ENCODE measurements at places on chromosomes 11 and 22.

- no peak for DNase-seq
Observed at GRCh38 chr11:1968454-1969002, 21.4 kb downstream of the MRPL23 start.

DNA sequence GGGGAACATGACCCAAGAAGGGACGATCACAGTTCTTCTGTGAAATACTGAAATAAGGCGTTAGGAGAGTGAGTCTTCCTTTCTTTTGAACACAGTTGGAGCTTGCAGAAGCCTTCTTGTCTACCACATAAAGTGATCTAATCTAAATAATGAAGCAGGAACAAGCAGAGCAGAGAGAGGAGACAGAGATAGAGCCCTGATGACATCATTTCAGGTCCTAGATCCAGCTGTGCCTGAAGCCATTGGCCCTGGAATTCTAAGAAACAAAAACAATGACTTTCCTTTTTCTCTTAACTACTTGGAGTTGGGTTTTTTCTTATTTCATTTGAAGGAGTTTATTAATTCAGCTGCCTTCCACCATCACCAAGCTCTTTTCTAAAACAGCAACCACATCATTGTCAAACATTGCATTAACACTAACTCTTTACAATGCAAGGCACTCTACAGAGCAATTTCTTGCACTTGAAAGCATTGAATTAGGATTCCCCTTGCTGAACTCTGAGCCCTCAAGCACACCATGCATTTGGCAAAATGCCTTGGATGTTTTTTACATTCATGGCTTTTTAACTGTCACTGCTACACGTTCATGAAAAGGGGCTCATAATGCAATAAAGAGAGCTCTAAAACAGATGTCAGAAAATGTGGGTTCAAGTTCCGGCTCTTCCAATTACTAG, 117.2 kb upstream of the TIMP3 start:
- no peak for DNase-seq

DNA sequence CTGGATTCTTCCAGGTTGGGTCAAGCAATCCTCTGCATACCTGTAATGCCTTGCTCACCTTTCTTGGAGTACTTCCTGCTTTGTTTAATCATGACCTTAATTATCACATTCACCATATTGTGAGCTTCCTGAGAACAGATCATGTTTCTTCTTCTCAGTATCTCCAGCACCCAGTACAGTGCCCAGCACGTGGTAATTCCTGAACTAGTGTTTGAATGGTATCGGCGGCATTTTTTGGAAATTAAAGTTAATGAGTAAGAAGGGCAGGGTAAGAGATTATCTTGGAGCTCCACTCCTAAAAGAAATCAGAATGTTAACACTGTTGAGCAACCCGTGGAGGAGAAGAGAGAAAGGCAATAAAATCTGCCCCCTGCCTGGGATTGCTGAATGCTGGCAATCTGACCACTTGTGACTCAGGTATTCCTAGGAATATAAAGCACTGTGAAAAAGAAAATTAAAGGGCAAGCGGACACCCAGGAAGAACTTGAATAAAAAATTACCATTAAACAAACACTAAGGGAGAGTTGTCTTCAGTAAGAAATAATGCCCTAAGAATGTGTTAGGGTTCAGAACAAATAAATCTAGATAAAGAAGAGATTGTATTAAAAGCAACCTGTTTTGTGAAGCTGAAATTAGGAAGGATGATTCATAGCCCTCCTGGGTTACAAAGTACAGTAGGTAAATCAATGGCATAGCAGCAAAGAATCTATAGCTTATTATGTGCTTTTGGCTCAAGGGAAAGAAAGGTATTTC, 92.9 kb downstream of the PDHX start:
- peak; percentile 81 for DNase-seq

GRCh38 chr11:131917634-131918384, 547.4 kb downstream of the NTM start:
- no peak for DNase-seq

DNA sequence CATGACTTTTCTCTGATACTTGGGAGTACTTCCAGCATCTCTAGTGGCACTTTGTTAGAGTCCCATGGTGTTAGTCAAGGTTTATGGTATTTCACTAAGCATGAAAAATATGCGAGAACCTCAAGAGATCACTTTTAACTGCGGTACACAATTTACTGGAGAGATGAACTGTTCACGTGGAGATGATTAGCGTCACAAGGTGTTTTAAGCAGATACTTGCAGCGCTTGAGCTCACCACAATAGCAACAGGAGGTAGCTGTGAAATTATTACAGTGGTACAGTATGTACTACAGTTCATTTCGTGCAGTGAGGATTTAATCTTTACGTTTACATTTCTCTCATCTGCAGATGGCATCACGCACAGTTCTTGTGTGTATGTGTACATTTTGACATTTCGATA, 4.5 kb downstream of the PARVA start:
- DNase-seq, result no peak

- peak; percentile 71 for DNase-seq
Observed at GRCh38 chr22:36277482-36278291, 24.8 kb downstream of the APOL1 start.

DNA sequence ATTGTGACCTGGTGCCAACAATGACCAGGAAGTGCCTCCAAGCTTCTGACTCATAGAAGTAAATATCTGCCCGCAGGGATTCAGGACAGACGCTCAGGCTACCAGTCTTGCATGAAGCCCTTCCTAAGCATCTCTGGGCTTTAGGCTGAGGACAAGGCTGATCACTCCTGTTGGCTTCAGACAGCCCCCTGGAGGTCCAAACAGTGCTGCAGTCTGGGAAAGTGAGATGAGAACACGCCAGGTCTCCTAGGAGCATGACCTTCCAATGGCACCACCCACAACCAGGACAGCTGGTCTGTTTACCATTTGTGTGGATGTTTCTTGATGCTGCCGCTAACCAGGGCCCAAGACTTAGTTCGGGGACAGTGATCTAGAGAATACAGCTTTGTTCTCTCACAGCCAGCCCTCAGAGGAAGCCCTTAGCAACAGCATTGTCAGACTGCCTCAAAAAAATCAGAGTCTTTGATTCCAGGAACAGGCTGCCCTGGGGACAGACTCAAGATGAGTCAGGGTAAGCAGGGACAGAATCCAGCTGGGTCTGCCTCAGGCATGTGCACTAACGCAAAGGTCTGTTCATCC, 111.2 kb downstream of the ZNF280B start:
- peak; percentile 56 for DNase-seq

GRCh38 chr22:46738647-46739093, 618 bp upstream of the CERK start:
- peak; percentile 68 for DNase-seq

DNA sequence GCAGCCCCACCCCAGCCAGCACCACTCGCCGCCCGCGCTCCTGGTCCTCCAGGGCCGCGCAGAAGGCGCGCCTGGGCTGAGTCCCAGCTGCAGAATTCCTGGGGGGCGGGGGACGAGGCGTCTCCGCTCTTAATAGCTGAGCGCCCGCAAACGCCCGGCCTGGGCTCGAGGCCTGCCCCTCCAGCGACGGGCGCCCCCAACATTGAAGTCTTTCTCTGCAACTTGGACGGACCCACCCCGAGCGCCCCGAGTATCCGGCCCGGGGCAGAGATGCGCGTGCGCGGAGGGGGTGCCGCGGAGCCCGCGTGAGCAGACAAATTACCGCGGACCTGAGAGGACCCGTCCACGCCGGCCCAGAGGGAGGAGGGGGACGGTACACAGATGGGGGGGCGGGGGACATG, 6.7 kb upstream of the SYT7 start:
- peak; percentile 27 for DNase-seq

DNA sequence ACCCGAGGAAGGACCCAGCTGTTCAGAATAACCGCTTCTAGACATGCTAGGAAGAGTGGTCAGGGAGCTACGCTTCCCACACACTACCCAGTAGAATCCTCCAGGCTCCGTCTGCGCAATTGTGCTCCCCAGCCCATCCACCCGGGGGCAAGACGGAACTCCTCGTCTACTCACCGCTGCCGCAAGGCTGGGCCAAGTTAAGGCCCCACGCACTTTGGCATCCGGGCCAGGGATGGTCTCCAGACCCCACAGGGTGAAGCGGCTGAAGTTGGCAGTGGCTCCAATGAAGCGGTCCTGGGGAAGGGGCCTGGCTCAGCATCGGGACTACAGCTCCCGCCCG, 757 bp downstream of the RNASEH2C start:
- DNase-seq, result peak; percentile 71

GRCh38 chr11:35256296-35256695, 117.3 kb downstream of the CD44 start:
- DNase-seq, result no peak

DNA sequence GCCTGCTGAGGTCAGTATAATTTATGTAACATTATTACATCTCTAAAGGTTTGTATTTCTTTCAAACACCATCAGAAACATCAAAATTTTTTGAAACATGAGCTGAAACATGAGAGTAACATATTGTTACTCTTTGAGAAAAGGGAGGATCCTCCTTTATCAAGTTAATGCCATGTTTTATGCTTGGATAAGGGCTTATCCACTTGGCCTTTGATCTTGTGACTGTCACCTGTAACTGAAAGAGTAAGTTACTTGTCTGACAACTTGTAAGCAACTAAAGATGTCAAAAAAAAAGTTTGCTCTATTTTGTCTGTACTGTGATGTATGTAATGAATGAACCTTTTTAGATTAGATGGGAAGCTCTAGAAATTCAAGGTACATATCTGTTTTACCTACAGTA, 59.6 kb downstream of the FAR1 start:
- no peak for DNase-seq

GRCh38 chr11:104705490-104706190, 192.6 kb downstream of the CASP12 start:
- DNase-seq, result peak; percentile 48

DNA sequence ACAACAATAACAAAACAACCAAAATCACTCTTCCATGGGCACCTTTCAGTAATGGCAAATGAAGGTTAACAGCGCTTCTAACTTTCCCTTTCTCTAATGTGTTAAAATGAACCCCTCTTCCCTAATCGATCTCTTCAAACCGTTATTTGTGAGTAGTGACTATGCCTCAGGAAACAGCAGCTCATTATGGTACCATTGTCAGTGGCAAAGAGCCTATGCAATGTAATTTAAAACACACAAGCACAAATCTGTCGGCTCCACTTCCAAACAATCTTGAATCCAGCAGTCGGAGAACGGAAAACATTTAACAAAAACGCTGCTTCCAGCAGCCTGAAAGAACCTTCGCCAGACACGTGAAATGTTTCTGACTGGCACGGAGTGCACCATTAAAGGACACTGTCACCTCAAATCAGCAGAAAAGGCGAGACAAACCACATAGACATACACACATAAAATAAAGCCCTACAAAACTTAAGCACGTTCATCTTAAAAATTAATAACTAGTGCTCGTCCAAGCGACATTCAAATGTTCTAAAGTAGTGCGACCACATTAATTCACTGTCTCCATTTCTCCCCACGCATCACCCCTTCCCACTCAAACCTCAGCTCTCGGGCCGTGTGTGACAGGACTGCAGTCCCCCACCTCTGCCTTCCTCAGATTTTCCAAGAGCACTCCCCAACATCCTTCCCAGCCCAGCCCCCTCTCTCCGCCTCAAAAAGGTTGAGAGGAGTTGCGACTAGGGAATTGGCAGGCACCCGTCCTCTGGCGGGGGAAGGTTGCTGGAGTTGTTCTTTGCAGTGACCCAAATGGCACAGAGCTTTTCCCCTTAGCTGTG, 748 bp downstream of the RAB30 start:
- peak; percentile 25 for DNase-seq

DNA sequence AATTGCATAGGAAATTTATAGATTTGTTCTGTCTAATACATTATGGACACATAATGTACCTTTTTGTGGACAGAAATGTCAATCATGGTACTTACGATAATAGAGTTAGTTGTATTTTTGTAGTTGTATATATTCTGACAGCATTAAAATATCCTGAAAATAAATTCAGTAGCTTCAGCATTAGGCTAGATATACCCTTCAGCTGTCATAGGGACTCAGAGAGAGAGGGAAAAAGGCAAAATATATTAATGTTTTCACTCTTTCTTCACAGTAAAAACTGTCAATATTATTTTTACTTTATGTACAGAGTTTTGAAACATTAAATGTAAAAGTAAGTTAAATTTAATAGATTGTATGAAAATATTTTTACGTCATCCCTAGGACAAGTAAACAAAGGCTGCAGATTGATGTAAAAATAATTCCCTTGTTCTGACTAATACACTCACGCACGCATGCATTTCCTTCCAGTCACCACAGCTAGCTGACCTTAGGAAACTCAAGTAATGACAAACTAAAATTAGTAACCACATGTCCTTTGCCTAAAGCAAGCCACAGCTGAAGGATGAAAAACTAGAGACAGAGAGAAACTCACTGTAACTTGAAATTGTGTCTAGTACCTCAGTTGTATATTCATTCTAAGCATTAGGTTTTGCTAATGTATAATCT, 104.7 kb upstream of the CARD18 start:
- peak; percentile 96 for DNase-seq

DNA sequence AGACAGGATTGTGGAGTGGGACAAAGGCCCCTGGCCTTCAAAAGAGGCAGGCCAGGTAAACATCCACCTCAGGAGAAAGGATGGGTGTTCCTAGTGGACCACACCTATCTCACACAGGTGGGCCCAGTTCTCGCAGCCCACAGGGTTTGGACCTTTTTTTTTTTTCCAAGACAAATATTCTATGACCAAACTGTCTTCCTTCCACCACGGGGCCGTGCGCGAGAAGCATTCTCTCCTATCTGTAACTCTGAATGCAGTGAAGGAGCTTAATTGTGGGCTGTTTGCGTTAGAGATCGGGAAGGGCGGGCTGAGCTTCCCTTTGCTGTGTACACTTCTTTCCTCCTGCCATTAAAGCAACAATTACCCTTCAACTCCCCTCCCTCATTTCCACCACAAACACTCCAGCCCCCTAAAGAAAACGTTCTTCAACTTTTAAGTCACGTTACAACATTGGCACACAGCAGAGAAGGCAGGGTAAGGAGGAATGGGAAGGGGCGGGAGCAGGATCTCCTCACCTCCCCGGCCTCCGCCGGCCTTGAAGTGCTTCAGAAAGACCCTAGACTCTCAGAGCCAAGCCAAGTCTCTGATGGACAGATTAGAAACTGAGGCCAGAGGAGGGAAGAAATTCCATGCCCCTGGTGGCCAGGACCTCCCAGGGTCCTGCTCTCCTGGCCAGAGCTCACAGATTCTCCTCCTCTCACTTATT, 238.4 kb downstream of the BUD13 start:
- no peak for DNase-seq

- DNase-seq, result peak; percentile 96
Observed at GRCh38 chr11:12673924-12674570, at the start of gene TEAD1. TSS of gene TEAD1 (plus strand) at chr11:12674421.

- DNase-seq, result no peak
Observed at GRCh38 chr11:44357711-44358110, 47.8 kb upstream of the ALX4 start.

GRCh38 chr11:32489464-32489863, 54.1 kb upstream of the WT1 start:
- no peak for DNase-seq

DNA sequence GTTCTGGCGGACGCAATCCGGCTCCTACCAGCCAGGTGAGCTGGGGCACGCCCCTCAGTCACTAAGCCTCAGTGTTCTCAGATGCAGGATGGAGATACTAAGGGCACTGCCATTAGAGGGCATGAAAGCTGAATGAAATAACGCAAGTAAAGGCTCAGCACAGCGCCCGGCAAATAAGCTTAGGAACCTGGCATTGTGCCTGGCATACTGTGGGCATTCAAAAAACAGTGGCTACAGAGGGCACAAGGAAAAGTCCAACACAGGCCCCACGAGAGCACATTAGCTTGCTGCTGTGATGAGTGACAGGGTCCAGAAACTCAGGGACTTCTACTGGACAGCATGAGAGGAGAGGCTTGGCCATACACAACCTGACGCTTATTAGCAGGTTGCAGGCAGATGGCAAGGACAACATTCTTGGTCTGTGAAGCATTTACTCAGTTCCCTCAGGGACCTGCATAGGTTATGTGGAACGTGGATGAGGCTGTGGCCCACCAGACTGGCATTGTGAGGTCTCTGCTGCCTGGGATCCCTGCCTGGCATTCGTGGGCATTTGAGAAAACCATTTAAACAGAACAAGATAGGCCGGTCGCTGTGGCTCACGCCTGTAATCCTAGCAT, 12.2 kb downstream of the TXN2 start:
- DNase-seq, result no peak

Data from ELR (cell line).